ENCODE measurements at places on chromosomes 12 and 14. TPM values are rescaled to one million over a fixed set of nuclear protein-coding genes. Genes with fewer than 3 reads are reported as not detected.

SMCO3 gene
- not detected for total RNA-seq

PAWR gene
- total RNA-seq: 94.1 TPM

NFE2 gene
- total RNA-seq: 0.57 TPM

MFAP5 gene
- total RNA-seq: 17.0 TPM

ERP27 gene
- 122 TPM for total RNA-seq
